ENCODE measurements at places on chromosomes 2 and 18.

- no peak for DNase-seq
Measured at GRCh38 chr2:11279398-11279797, 65.0 kb downstream of the ROCK2 start.

DNA sequence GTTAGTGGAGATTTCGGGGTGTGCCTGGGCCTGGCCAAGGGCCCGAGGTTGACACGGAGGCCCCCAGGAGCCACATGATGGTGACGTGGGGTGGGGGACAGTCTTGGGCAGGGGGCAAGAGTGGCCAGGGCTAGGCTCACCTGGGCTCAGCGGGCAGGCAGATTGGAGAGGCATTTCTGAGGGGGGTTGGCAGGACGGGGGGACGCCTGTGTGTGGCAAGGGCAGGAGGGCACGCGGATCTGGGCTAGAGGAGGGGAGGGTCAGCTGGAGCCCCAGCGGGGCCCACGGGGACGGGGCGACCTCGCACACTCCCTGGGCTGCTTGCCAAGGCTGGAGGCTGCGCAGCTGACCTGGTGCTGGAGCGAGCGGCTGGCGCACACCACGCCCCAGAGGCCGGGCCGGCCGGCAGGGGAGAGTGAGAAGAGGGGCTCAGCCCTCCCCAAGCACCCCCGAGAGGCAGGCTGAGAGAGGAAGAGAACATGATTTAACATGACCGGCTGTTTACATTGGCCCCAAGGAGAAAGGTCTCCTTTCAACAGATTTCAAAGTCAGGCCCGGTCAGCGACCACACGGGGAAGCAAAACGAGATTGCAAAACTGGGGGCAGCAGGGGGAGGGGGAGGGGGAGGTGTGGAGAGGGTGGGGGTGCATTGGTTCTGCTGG is 38.0 kb upstream of the SNED1 start:
- no peak for DNase-seq

DNA sequence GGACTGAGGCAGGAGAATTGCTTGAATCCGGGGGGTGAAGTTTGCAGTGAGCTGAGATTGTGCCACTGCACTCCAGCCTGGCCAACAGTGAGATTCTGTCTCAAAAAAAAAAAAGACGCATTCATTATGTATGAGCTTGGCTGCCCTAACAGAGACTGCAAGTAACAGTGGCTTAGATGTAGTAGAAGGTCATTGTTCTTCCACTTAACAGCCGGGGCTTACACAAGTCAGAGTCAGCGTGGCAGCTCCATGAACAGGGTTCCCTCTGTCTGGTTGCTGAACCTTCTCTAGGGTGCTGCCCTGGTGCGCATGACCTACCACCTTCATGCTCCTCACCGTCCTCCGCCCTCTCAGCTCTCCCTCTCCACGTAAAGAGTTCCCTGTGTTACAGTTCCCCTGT is 49.1 kb upstream of the IGFBP2 start:
- DNase-seq = no peak

- no peak for DNase-seq
Measured at GRCh38 chr2:164479460-164479859, 141.8 kb downstream of the GRB14 start.

DNA sequence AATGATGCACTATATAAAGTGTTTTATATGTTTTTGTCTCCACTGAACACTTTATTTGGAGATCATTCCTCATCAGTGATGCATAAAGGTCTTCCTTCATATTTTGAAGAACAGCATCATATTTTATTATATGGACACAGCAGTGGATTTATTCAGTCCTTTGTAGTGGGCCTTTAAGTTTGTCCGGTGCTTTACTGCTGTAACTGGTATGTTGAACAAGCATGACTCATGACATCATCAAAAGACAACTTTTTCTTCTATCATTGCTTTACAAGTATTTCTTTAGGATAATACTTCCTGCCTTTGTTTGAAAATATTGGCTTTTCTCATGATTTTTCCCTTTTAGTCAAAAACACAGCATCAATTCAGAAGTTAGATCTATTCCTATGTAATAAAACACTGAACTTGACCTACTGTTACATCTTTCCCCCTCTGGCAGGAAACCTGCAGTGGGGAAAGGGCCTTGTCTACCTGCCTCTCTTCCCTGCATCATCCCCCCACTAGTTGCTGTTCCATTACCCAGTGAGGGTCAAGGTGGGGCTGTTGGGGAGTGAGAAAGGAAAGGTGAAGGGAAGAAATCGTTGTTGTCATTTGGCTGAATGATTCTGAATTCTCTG is 241.2 kb downstream of the CYP26B1 start:
- no peak for DNase-seq

All from activated CD4-positive, alpha-beta T cell treated with anti-CD3 and anti-CD28 coated beads, Interleukin-10, Interleukin-2, amounts not matched to agents 100 ng/mL and 50 ng/mL, durations not matched to agents 16 hours and 8 hours (primary cell).